ENCODE measurements at places on chromosomes 6 and 20.

DNA sequence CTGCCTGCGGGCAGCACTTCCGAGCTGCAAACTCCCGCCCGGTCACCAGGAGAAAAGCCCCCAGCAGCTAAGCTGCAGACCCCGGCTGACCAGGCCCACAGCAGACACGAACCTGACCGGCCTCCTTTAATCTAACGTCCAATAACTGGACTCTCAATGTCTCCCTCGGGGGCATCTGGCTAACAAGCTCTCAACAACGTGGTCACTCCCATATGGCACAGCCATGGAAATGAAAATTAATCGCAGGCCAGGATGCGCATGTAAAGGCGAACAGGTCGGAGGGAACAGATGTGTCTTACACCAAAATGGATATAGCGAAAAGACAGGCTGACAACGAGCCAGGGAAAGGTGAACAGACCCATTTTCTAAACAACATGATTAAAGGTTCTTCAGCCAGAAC is 44.4 kb upstream of the SMOC2 start:
- DNase-seq = no peak

DNA sequence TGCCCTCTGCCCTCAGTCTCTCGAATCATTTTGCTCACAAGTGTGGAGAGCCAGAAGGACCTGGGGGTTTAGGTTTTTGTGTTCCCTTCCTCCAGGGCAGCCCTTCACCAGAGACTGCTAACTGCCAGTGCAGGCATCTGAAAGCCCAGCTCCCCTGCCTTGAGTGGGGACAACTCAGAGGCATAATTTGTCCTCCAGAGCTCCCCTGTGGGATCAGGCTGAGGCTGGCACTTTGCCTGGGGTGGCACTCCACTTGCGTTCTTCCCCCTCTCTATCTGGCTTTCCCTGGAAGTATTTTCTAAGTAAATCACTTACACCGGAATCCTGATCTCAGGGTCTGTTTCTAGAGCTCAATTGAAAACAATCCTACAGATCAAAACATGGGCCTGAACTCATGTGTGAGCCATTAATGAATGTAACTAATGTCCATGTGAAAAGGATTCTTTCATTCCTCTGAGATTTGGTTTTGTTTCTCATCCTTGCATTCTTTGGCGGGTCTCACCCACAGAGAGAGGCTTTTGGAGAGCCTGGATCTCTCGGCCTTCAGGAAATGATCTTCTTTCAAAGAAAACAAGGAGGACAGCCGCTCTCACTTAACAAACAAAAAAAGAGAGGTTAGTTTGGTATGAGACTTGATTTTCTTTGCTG is 125.7 kb upstream of the RIPOR2 start:
- DNase-seq = no peak

DNA sequence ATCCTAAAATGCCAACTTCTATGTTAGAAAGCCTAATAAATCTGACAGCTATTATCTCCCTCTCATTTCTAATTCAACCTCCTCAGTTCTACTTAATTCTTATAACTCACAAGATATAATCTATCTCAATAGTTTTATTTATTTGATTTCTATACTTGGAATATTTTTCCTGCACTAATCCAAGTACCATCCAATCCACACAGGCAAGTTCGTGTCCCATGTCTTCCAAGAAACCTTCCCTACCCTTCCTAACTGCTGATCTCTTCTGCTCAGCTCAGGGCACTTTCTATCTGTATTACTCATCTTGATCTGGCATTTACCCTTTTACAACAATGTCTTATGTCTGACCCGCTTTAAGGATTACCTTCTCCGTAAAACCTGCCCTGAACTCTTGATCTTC is 18.2 kb downstream of the NCOA5 start:
- DNase-seq = no peak

DNA sequence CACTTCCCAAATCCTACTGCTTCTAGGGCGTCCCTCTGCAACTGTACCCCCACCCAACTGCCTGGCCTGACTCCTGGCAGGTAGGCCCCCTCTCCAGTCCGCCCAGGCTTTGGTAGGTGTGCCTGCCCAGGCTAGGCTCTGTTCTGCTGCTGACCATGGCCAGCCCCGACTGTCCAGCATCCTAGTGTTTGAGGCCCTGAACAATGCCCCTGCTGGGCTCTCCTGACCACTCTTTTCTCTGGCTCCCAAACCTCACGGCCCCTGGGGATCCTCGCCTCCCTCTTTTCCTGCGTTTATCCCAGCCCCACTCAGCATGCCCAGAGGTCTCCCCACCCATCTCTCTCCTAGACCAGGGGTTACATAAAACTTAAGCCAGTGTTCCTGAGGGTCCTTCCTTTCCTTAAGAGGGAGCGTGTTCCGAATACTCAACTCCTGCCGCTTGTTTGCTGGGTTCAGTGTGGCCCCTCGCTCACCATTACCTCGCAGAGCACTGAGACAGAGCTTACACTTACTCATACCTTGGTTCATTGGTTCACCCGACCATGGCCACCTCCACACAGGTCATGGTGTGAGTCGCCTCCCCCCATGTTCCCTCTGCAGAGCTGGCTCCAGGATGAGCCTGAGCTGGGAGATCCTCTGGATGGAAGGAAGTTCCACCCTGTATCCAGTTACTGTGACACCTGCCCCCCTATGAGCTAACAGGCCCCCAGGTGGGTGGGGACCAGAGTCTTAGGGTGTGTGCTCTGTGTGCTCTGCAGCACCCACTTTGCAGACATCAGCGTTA is 21.0 kb upstream of the MYT1 start:
- no peak for DNase-seq

GRCh38 chr20:63655249-63655648 is 2.0 kb upstream of the STMN3 start:
- no peak for DNase-seq

DNA sequence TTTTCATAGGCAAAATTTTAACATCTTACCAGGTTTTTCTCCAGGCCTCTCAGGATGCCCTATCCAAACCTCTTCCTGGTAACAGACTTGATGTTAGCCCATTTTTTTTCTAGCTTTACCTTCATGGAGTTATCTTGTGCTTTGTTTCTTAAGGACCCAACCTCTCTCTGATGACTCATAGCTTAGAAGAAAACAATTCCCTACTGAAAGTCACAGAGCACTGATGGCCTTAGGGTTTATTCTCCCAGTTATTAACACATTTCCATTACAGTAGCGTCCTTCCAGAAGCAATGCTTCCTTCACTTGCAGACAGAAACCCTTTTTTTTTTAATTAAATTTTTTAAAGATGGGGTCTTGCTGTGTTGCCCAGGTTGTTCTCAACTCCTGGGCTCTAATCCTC is 79.4 kb downstream of the IYD start:
- no peak for DNase-seq

DNA sequence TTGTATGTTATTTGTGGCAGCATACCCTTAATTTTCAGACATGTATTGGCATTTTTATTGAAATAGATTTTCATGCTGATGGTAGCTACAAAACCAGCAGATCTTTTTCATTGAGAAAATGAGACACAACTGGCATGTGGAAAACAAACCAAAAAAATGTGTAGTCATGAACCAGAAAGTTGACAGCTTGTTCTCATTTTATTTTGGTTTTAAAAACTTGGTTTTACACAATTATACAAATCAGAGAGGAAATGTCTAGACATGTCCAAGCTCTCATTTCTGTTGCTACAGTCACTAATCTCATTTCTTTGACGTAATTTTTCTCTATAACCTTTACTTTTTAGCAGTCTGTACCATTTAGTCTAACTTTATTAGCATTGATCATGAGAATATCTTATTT is 85.4 kb downstream of the GRIK2 start:
- DNase-seq = no peak

- DNase-seq = no peak
Observed at GRCh38 chr6:160069050-160069454, 52.6 kb upstream of the SLC22A1 start.

DNA sequence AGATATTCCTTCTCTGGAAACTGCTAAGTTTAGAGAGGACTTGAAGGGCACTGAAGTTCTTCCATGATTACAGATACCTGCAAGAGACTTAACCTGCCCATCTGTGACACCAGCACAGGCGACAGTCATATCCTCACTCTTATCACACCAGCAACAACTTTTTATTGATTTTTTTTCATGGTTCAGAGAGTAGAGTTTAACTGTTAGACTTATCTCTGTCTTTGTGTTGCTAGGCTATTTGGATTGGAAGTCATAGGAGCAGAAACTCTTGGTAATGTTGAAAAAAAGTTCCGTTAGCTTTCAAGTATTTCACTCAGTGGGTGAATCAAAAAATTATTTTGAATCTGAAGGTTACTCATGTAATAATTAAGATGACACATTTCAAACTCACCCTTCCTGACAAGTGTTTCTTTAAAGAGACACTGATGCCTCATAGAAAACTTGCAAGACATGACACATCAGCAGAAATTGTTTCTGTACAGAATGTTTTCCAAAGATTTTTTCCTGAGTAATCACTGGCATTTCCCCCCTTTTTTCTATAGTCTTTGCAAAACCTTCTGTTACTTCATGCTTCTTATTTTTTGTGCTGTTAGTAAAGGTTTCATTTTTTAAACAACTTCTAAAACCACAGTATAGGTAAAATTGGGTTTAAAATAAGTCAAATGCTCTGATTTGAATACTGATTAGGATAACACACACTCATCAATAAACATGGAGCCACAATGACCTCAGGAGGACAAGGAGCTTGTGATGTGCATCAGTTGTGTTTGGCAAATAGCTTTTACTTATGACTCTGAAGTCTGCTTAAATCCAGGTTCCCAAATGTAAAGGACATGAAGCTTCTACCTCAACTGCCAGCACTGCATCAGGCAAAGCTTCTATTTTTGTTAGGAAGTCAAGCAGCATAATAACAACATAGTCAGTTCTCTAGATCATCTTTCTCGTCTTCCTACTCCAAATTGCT is 252.9 kb upstream of the MAN1A1 start:
- no peak for DNase-seq

GRCh38 chr6:42313941-42314570 is 96.4 kb upstream of the MRPS10 start:
- no peak for DNase-seq

DNA sequence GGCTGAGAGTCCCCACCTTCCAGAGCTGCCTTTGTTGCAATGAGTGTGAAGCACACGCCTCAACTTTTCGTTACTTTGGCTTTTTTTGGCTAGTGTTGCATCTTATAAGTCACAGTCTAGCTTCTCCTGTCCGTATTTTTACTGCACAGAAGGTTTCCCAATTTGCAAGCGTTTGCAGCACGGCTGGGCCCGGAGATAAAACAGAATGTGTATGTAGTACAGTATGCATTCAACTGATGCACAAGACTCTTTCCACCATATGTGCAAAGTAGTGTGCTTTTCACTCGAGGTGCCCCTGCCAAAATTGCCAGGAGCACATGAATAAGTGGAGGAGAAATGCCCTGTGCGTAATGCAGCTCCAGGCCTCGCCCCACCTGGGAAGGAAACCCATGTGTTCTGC is 79.6 kb downstream of the SOBP start:
- DNase-seq = no peak

- DNase-seq = no peak
Observed at GRCh38 chr6:43939281-43940070, 169.5 kb downstream of the VEGFA start.

- no peak for DNase-seq
Observed at GRCh38 chr6:133393891-133394290, 152.7 kb downstream of the EYA4 start.

- no peak for DNase-seq
Observed at GRCh38 chr6:140041056-140041455, 666.6 kb upstream of the CITED2 start.

DNA sequence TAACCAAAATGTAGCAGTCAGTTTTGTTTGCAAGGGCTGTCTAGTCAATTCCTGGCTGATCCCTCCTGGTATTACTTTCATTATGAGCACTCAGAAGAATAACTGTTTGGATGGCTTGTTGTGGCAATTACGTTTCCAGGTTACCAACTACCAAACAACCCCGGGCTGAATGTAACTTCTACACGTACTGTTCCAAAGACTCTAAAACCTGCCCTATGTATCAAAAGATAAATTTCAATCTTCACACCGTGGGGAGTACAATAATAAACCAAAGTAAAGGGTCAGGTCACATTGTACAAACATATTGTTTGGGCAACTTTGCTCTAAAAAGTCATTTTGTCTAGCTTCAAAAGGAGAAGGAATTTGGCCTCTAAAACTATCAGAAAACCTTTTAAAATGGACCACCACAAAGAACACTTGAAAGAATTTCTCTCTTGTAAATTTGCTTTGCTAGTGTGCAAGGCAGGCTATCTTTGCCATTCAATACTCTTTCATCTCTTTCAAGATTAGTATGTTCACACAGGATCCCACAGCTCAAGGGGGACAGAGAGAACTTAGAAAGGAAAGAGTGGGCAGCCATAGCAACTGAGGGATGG is 27.6 kb downstream of the DCDC2 start:
- no peak for DNase-seq

- DNase-seq = no peak
Observed at GRCh38 chr6:75963569-75963968, 108.9 kb downstream of the IMPG1 start.

DNA sequence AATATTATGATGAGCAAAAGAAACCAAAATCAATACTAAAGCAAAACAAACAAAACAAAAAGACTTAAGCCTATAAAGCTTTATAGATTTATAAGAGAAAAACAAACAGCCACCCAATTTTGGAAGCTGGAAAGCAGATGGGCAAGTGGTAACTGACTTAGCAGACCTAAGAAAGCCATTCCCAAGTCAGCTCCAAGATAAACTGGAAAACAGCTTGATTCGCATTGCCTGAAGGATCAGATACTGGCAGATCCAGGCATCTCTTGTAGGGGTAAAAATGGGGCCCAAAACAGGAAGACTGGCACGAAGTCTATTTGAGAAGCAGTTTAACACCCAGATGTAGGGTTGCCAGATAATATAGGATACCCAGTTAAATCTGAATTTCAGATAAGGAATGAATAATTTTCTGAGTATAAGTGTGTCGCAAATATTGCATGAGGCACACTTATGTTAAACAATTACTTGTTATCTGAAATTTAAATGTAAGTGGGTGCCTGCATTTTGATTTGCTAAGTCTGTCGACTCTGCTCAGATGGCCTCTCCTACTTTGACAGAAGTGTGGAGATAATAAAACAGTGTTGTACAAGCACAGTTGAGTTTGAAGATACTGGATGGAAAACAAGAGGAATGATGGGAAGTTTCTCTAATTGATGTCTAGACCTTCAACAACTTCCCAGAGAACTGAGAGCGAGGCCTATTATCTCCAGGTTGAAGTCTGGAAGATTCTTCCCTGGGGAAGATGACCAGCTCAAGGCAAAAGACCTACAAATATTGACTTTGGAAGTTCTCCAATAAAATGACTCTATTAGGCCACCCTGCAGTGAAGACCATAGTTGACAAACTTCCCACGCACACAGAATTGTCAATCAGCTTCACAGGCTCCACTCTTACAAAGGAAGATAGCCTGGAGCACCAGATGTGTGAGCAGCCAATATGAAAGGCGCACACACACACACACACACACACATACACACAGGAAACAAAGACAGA is 113.4 kb downstream of the FAM50B start:
- no peak for DNase-seq

- no peak for DNase-seq
Observed at GRCh38 chr20:48616481-48616880, 211.3 kb downstream of the PREX1 start.
